ENCODE measurements at places on chromosomes 16 and 17.

DNA sequence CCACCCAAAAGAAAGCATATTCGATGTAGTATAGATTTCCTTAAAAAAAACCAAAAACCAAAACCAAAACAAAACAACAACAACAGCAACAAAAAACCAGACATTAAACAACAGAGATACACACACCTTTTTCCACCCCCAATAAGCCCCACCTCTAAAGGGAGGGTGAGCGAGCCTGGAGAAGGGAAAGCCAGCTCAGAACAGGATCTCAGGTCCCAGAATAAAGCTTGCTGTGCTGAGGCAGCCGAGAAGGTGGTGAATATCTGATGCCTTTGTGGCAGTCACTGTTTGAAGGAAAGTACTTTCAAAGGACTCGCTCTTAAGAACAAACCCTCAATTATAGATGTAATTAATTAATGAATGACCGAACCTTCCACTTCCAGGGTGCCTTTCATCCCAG is 470 bp downstream of the KRT23 start:
- DNase-seq = no peak

GRCh38 chr16:30356401-30357084 is 1.4 kb upstream of the CD2BP2 start:
- no peak for DNase-seq

GRCh38 chr17:78343543-78344201 is 16.2 kb downstream of the SOCS3 start:
- DNase-seq = no peak

DNA sequence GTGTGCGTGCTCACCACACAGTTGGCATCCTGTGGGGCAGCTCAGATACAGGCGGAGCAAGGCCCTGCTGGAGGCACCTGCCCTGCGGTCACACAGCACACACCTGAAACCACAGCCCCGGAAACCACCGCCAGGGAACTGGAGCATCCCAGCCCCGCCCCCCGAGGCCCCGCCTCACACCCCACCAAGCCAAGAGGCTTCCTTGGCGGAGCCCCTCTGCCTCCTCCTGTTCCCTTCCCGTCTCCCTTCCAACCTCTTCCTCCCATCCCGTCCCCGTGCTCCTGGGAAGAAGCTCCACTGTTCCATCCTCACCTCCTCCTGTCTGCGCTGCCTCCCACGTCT is 205.5 kb downstream of the NTN1 start:
- no peak for DNase-seq

DNA sequence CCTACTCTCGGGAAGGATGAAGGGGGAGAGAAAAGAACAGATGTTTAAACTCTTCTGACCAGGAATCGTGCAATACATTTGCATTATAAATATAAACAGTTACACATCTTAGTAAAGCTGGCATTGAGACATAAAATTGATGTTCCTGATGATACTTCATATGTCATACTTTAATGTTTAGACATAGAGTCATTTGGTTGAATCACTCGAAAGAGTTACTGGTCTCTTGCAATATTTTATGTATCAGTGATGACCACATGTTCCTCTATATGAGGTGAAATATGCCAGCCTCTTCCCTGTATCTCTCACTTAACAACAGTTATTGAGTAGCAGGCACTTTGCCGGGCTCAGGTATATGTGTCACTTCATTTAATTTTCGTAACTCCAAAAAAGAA is 49.7 kb upstream of the PMFBP1 start:
- DNase-seq = no peak

- no peak for DNase-seq
These were observed 415.0 kb upstream of the XYLT1 start for GRCh38 chr16:17885659-17886207.

DNA sequence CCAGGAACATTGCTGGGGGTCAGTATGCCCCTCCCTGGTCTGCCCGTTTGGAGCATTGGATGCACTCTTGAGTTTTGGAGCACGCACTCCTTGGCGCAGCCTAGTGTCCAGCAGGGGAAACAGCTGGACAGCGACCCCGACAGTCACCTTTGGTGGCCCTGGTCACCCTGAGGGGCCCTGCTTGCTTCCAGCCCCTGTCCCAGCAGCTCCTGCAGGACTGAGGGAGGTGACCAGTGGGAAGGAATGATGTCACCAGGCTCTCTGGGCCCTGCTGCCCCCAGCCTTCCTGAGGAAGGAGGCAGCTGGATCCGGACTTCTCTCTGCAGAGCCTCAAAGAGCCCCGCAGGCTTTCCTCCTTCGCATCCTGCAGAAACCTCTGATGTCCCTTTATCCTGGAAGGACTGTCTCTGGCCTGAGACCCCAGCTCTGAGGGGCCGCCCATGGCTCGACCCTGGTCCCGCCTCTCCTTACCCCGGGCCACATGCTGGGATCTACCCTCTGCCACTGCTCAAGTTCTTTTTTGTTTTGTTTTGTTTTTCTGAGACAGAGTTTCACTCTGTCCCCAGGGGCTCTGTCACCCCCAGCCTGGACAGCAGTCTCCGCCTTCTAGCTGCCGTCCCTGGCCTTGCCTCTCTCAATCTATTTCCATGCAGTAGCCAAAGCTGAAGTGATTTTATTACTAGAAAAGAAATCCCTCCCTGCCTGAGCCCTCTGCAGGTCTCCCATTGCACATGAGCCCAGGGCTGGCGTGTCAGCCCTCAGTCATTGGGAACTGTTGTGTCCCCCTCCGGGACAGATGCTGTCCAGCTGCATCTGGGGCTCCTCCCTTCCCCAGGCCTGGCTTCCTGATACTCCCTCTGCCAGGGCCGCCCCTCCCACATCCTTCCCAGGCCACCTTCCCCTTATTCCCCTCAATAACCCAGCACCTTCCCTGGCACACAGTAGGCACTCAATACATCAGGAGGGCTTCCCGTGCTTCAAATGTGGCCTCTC is 11.6 kb downstream of the ZSCAN10 start:
- DNase-seq = no peak

DNA sequence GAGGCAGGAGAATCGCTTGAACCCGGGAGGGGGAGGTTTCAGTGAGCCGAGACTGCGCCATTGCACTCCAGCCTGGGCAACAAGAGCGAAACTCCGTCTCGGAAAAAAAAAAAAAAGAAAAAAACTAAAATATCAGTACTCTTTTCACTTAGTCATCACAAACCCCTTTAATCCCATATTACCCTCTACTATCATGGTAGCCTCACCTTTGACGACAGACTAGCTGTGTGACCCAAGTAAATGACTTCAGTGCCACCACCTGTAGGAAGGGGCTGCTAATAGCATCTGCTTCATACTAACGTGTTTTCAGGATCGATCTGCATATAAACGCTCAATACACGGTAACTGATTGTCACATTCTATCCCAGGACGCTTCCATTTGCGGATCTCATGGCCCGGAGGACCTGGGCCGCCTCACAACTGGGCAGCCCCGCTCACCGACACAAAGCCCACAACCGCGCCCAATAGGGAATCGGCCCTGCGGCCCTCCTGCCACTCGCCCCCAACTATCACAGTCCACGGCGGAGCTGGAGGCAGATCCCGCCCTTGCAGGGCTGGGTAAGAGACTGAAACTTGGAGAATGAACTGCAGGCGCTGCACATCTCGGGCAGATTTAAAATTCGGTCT is 1.1 kb upstream of the ZNF263 start:
- DNase-seq = peak; percentile 97

- DNase-seq = no peak
These were observed 131.1 kb upstream of the TMEM97 start for GRCh38 chr17:28187931-28188330.

- no peak for DNase-seq
These were observed 1.2 kb downstream of the SRRM2 start for GRCh38 chr16:2753733-2754020.

DNA sequence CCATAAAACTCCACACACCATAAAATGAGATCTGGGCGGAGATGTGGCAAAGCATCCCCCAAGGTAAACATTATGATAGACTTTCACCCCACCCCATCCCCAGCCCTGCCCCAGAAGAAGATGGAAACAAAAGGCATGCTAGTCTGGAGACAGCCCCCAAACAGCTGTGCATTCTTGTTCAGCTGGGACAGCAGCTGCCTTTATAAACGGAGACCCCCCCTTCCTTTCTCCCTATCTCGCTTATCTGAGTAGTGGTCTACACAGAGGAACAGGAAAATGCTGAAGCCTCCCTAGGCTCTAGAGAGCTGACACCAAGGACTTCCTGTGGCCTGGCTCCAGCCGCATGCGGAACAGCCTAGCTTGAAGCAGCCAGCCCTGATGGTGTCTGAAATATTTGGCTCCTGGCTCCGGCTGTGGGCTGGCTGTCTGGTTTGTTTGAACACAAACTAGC is 190.3 kb upstream of the ANKFN1 start:
- DNase-seq = no peak

DNA sequence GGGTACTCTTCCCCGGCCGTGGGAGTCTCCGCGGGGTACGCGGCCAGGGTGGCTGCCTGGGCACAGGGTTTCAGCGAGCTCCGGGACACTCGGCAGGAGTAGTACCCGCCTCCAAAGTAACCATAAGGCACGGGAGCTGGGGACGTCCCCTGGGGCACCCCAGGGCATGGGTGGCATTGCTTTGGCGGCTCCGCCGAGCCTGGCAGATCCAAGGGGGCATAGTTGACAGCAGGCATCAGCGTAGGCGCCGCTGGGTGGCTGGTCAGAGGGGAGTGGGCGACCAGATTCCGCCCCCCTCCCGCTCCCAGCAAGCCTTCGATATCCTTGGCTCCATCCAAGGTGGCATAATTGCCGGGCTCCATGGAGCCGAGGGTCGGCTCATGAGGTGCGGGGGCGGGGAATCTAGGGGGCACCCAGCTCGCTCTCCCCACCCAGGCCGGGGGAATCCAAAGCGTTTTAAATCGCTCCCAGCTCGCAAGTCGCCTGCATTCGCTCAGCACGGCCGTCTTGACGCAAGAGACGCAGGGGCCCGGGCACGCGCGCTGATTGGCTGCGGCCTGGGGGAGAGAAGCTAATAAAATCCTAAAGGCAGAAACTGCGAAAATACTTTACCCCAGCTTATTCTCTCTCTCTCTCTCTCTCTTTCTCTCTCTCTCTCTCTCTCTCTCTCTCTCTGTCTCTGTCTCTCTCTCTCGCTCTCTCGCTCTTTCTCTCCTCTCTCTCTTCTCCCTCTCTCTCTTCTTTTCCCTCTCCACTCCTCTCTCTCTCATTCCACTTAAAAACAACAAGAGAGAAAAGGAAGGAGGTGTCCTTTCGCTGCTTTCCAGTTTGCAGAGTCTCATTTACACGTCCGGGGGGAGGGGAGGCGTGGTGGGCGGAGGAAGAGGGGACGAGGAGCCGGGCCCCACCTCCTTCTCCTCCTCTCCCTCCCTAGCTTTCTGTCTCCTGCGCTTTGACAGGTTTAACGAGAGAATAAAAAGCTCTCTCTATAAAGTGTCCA is at the start of gene HOXB13:
Gene HOXB13 (minus strand): TSS at position 519 of the 1,000 bp plus-strand sequence. CDS start 157 bp downstream, at position 362.
- DNase-seq = peak; percentile 66

DNA sequence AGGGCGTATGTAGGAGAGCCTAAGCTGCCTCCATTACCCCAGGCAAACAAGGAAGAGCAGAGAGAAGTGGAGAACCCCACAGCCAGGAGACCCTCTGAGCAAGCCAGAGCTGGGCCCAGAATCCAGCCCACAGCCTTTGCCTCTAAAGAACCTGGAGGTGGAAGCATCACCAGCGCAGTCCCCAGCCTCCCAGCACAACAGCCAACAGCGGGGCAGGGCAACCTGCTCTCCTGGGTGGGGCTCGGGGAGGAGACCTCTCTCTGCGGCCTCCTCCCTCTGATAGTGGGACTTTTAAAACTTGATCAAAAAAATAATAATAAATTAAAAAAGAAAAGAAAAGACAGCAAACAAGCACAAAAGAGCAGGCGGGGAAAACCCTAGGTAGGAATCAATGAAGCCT is 45.9 kb downstream of the AXIN2 start:
- DNase-seq = no peak

- DNase-seq = peak; percentile 46
These were observed 25.6 kb upstream of the NPTX1 start for GRCh38 chr17:80501741-80502577.

DNA sequence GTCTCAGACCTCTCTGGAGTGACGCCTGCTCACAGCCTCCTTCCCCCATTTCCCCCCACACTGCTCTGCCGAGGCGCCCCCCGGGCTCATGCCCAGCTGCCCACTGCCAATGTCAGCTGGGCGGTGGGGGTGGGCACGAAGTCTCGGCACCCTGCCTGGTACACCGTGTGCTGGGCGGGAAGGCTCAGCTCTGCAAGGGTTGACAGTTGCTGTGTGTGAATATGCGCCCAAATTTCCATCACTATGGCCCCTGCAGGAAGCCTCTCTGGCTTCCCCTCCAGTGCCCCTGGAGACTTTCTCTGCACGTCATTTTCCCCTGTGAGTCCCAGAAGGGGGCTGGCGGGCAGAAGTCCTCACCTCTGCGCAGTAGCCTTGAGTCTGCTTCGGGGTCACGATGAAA is 11.6 kb upstream of the CAMKK1 start:
- no peak for DNase-seq

GRCh38 chr17:7413346-7413985 is 5.8 kb downstream of the NLGN2 start:
- DNase-seq = peak; percentile 58

- DNase-seq = peak; percentile 57
These were observed 33.4 kb downstream of the SOX8 start for GRCh38 chr16:1014771-1015495.

DNA sequence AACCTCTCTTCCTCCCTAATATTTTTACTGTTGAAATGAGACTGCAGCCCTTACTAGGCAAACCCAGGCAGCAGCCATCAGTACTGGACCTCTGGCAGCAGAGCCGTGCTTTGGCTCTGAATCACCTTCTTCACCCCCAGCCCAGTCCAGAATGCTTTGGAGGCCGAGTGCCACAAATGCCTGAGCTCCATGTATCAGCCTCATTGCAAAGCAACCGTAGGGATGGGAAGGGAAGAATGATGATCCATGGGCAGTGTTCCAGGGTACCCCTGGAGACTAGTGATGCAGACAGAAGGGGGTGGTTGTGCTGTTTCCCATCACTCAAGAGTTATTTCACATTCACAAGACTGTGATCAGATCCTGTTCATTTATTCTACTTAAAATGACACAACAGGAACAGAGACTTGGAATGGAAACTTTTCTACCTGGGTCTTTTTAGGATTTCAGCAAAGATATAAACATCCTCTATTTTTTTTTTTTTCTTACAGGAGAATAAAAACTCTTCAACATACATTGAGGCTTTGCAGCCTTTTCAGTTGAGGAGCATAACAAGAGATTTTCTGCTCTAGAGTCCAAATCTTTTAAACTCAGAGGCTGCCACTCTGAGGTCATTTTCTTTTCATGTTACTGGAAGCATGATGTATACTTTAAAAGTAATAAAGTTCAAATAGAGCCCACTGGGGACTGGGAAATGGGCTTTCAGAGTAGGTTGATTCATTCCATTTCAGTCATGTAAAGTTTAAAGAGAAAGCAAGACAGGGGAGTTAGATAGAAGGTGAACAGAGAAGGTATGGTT is 138.3 kb downstream of the KCNJ2 start:
- no peak for DNase-seq

DNA sequence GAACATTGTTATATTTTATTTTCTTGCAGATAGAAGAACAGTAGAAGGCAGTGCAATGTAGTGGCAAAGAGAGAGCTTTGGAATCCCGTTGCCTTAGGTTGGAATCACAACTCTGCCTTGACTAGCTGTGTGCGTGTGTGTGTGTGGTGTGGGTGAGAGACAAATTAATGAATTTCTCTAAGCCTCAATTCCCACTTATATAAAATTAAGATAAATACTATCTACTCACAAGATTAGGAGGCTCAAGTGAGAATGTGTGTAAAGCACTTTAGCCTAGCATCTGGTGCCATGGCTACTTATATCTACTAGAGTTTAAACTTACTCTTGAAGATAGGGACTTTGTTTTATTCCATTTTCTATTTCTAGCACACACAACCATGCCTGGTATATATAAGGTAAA is 12.8 kb downstream of the CPD start:
- no peak for DNase-seq

Measured in retina (tissue), 1 donor.